ENCODE measurements at places on chromosomes 13 and 19.

- DNase-seq, result no peak
Measured at GRCh38 chr19:29193155-29193554, 19.8 kb downstream of the UQCRFS1 start.

- no peak for DNase-seq
Measured at GRCh38 chr13:106796280-106797047, 228.5 kb upstream of the ARGLU1 start.

GRCh38 chr13:28392428-28392827 is 102.5 kb downstream of the FLT1 start:
- DNase-seq, result no peak

DNA sequence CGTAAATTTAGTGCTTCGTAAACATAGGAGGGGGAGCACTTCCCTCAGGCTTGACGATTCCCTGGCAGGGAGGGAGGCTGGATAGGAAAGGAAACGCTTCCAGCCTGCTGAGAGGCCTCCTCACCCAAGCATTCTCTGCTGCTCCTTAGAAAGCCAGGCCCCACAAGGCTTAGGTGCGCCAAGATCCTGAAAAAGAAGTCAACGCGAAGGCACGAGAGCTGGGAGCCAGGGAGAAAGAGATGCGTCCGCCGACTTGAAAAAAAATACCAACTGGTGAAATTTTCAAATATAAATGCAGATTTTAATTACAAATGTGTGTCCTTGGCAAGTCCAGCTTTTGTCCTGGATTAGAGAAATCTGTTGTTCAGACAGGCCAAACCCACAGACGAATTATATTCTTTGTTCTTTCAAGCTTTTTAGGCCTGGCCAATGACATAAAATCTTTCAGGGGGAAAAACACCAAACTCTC is 64.0 kb downstream of the ALOX5AP start:
- no peak for DNase-seq

- DNase-seq, result no peak
Measured at GRCh38 chr19:5978606-5979552, 939 bp upstream of the RANBP3 start.

DNA sequence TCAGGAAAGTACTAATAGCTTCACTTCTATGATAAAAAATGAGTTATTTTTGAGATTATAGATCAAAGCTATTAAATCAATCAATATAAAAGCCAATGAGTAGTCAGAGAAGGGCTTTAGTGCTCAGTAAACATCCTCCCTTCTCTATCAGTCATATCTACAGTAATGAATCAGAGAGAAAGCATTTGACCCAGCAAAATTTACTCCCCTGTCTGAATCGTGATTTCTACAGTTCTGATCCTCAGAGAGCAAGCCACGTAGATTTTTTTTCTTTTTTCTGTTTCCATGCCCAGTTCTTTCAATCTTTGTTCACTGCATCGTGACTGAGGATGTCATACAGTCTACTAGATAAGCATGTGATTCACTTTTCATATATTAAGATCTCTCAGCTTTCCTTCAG is 16.2 kb upstream of the MBNL2 start:
- no peak for DNase-seq

DNA sequence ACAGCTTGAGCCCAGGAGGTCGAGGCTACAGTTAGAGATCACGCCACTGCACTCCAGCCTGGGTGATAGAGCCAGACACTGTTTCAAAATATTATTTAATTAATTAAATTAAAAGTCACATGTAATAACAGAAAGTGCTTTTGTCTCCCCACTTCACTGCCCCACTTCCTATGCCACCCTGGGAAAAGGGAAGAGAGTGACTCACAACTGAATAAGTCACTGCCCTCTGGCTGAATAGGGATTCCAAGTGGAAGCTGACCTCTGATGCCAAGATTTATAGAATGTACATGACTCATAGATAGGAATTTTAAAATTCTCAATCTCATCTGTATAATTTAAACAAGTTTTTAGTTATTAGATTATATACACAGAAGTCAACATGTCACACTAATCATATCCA is 22.2 kb upstream of the ERVV-1 start:
- no peak for DNase-seq

All from CD4-positive, alpha-beta T cell treated with Interferon gamma for 1 hour (primary cell).